Parietal lobe (tissue), 2 donors: ENCODE measurements at places on chromosomes 12 and 14. TPM values are rescaled to one million over a fixed set of nuclear protein-coding genes. Genes with fewer than 3 reads are reported as not detected.

OLR1 gene
- 3.4 TPM for total RNA-seq

AKAP5 gene
- 19.1 TPM for total RNA-seq

FGF6 gene
- not detected for total RNA-seq

NKX2-1 gene
- total RNA-seq = 1.6 TPM

NOS1 gene
- 4.4 TPM for total RNA-seq

GDF3 gene
- not detected for total RNA-seq

NEUROD4 gene
- 4.4 TPM for total RNA-seq

GLRX5 gene
- total RNA-seq = 18.5 TPM

AGAP2 gene
- 40.7 TPM for total RNA-seq
